Tibial nerve (tissue), 4 donors: ENCODE measurements at places on chromosomes 2 and 18. TPM values are rescaled to one million over a fixed set of nuclear protein-coding genes. Genes with fewer than 3 reads are reported as not detected.

GRCh38 chr2:222381566-222381965 lies 42.8 kb upstream of the SGPP2 start:
- DNase-seq: no peak

DNA sequence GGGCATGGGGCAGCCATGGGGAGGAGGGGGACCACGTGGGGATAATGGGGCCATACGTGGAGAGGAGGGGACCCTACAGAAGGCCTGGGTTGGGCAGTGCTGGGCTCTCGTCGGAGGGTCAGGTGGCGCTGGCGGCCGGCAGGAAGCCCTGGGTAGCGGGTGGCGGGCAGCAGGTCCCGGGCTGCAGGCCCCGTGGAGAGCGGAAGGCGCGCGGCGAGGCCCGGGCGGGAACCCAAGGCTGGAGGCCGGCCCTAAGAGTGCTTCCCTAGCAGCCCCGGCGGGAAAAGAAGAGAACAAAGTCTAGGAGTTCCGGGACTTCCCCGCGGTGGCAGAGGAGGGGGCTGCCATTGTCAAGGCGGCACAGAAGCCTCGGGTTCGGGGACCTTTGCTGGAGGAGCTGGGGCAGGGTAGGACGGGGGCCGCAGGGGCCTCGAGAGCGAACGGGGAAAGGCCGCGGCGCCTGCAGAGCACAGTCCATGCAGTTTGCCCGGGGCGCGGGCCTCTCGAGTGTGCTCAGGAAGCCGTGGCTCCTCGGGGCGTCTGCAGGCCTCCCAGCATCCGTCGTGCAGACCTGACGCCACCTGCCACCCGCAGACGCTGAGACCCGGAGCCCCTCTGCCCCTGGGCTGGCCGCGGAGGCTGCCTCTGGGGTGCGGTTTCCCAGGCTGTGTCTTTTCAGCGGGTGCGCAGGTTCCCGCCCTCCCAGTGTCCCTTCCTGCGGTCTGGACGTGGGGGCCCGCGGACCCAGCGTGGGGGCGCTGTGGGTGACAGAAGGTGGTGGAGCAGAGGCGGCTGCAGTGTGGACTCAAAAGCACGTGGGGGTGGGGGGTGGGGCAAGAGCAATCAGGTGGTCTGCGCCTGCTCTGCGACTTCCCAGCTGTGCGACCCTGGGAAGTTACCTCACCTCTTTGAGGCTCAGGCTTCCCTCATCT lies 19.4 kb upstream of the NCL start:
- DNase-seq: no peak

GRCh38 chr18:21386523-21387240 lies 144.7 kb downstream of the GREB1L start:
- DNase-seq: no peak

DNA sequence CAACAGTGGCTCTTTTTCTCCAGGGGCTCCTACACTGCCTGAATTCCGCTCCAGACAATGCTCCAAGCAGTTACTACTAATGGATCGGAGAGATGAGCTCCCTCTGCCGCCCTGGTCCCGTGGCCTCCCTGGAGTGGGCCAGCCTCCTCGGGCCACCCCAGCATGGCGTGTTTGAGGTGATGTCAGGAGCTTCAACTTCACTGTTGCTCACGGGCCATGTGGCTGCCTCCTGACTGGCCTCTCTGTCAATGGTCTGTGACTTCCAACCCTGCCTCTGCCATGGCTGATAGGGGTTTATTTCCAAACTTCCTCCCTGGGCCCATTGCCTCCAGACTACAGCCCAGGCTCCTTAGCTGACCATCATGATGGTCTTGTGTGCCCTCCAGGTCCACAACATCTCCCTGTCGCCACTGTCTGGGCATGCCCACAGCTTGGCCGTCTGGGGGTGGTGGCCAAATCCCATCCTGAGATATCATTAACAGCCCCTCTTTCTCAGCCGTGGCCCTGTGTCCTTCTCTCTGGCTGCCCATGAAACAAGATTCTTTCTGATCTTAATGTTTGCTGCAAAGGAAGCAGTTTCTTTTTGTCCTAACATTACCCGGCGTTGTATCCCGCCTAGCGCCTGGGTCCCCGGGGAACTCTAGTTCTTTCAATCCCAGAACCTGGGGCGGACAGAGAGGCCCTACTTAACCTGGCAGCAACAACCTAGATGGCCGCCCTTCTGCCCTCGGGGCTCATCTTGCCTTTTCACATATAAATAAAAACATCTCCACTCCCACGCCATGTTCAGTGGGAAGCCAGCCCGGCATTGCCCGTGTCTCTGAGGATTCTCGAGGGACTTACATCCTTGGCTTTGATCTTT lies 38.1 kb downstream of the ATOH8 start:
- no peak for DNase-seq

DLGAP1 gene
- 18.3 TPM for total RNA-seq

POMC gene
- total RNA-seq: 8.6 TPM

DNA sequence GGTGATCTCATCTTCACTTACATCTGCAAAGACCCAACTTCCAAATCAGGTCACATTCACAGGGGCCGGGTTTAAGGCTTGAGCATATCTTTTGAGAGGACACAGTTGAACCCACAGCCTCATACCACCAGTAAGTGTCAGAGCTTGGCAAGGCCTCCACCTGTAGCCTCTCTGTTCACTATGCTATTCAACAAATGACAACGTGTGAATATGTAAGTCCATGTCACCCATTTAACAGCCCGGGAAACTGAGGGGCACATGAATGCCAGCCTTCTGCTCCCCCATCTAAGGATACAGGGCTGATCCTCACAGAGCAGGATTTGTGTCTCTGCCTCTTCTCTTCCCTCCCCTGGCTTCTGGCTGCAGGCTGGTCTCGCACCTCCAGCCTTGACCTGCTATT lies 3.5 kb upstream of the KCNF1 start:
- no peak for DNase-seq

GRCh38 chr2:165777522-165778186 lies 16.4 kb downstream of the GALNT3 start:
- no peak for DNase-seq
